ENCODE measurements at places on chromosomes 5 and 9.

DNA sequence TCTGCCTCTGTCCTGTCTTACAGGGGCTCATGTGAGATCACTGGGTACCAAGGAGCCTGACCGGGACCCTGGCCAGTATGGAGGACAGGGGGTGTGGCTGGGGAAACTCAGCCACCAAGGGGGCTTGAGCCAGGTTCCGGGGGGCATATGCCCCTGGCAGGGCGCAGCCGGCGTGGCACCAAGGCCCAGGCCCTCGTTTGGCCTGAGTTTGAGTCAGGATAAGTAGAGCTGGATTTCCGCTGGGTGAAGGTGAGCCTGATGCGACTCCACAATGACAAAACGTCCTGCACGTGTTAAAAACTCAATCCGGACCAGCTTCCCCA, 616 bp upstream of the TSPAN17 start:
- DNase-seq, result no peak

GRCh38 chr5:84393969-84394368, 9.3 kb upstream of the EDIL3 start:
- DNase-seq, result no peak

GRCh38 chr9:88578121-88579049, 43.4 kb downstream of the NXNL2 start:
- peak; percentile 23 for DNase-seq

GRCh38 chr5:128681096-128681495, 143.1 kb upstream of the FBN2 start:
- DNase-seq, result no peak

DNA sequence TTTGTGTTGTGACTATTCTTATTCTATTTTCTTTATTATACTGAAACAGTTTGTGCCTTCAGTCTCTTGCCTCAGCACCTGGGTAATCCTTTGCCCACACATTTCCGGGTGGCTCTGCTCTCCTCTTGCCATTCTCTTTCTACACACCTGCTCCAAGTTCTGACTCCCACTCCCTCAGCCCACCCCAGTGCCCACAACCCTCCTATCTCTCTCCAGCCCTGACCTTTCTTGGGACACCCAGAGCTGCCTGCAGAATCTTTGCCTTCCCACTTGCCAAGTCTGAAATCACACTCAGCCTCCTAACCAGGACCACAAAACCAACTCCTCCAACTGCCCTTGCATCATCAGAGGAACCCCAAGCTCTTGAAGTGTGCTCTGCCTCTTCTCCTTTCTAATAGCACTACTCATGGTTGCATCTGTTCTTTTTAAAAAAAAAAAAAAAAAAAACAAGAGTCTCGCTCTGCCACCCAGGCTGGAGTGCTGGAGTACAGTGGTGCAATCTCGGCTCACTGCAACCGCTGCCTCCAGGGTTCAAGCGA, 4.1 kb downstream of the SWI5 start:
- DNase-seq, result no peak

GRCh38 chr5:156000115-156000514, 326.8 kb upstream of the SGCD start:
- no peak for DNase-seq

DNA sequence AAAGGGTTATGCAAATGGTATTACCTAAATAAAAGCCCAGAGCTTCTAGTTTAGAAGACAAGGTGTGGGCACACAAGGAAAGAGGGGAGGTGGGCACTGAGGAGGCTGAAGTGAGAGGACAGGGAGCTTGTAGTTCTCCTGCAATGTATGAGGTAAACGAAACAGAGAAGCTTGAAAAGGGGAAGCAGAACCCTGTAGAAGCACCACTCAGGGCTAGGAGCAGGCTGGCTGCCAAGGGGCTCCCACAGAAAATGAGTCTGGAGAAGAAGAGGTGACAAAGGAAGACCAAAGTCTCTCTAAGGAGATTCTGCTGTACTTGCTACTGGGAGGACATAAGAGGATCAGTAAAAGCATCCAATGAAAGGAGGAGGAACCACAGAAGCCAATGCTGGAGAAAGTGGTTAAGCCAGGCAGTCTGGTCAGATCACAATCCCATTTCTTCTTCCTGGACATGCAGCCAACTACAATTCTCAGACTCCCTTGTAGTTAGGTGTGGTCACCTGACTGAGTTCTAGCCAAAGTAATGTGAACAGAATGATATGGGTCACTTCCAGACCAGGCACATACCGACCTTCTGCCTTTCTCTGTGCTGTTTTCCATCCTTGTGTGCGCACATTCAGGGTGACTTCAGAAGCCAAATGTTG, 174.5 kb upstream of the MAP3K1 start:
- peak; percentile 53 for DNase-seq

- DNase-seq, result no peak
Measured at GRCh38 chr9:104556830-104557634, 11.9 kb upstream of the OR13C8 start.

DNA sequence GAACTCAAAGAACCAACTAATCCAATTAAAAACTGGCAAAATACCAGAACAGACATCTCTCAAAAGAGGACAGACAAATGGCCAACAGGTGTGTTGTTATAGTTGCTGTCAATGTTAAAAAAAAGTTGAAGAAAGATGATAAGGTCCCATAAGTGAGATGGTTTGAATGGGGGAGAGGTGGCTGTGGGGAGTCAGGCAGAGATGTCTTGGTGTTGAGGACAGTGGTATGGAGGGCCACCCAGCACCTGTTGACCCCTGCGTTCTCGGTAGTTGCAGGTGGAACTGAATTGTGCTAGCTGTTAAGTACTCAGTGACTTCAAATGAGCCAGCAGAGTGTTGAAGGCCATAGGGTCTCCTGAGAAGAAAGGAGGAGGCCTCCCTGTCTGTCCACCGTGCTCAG, 55.9 kb upstream of the PITX1 start:
- no peak for DNase-seq

DNA sequence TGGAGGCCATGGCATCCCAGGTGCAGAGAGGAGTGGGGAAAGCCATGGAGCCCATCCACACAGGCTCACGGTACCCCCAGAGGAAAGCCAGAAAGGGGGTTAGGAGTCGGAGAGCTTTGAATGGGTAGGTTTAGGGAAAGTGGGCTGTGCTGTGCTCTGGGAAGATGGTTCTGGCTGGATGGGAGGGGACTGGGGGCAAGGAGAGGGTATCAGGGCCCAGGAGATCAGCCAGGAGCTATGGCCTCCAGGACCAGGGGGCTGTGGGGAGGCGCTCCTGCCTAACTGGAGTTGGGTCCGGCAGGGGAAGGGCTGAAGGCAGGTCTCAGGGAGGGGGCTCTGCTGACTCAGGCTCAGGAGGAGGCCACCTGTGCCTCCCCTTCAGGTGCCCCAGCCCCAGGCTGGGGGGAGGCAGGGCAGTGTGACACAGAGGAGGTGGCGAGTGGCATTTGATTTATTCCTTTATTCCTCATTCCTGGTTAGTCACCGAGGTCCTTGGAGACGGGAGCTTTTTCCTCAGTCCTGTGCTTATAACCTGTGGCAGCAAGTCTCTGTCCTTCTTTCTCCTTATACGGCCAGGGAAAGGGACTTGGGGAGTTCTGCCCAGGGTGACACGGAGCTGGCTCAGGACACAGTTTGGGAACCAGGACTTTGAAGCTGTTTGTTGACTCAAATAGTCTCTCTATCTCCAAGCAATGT, 60.8 kb downstream of the TSTD2 start:
- DNase-seq, result no peak

- DNase-seq, result no peak
Measured at GRCh38 chr5:169415948-169416347, 115.0 kb upstream of the SLIT3 start.

- no peak for DNase-seq
Measured at GRCh38 chr5:132294728-132295504, 722 bp downstream of the SLC22A4 start.

DNA sequence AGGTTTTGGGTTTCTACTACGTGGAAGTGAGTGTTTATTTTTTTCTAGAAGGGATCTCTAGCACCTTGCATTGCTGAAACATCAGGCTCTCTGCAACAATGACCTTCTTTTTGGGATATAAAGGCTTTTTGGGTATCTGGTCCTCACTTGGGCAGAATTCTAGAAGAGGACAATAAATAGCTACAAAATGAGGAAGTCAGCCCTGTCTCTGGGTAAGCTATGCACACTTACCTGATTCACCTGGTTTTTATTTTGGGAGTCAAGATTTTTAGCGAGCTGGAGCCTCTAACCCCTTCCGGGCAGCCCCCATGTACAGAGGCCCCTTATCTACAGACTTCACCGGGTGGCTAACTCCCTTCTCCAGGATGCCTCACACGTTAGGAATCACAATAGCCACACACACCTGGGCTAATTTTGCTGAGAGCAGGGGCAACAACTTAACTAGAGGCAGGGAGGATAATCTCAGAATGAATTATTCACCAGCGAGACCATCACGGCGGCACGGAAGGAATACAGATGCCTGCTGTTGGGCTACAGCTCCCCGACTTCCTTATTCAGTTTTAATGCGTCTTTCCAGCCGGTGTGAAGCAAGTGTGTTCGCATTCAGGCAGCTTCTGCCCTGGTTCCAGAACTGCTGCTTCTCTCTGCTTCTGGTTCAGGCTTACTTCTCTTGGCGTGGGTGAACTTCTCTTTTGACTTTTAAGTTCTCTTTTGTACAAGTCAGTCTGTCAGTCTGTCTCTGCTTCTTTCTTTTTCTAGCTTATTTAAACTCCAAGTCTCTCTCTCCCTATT, 341.0 kb upstream of the PANK3 start:
- no peak for DNase-seq

DNA sequence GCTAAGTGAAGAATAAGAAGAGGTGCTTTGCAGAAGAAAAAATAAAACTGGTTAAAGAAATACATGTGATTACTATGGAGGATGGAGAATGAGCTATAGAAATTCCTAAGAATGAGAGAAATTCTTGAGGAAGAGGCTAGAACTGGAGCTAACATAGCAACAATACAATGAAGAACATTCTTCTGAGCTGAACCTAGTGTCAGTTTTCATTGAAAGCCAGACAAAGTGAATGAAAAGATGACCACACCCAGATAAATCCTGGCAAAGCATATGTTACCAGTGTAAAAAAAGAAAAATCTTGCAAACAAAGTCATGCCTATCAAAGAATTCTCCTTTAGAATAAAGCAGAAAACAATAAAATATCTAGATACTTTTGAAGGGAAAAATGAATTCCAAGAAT, 39.6 kb downstream of the SGCD start:
- no peak for DNase-seq

GRCh38 chr9:98707166-98708102, 1.3 kb downstream of the GABBR2 start:
- peak; percentile 26 for DNase-seq

DNA sequence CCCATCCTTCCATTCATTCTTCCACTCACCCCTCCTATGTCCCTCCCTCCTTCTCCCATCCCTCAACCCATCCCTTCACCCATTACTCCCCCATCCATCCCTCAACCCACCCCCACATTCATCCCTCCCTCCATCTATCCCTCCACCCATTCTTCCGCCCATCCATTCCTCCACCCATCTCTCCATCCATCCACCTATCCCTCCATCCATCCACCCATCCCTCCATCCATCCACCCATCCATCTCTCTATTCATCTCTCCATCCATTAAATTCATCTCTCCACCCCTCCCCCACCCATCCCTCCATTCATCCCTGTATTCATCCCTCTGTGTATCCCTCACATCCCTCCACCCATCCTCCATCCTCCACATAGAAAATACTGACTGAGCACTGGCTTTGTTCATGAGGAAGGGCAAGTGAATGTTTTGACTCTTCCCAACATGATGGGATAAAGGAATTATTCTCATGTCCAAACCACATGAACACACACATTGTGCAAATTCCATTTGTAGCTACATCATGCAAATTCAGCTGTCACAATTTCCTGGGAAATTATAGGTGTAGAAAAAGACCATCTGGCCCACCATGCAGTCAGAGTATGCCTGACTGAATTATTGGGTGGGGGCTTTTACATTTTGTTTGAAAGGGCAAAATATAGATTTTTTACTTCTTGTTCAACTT, 6.9 kb upstream of the VAV2 start:
- no peak for DNase-seq

DNA sequence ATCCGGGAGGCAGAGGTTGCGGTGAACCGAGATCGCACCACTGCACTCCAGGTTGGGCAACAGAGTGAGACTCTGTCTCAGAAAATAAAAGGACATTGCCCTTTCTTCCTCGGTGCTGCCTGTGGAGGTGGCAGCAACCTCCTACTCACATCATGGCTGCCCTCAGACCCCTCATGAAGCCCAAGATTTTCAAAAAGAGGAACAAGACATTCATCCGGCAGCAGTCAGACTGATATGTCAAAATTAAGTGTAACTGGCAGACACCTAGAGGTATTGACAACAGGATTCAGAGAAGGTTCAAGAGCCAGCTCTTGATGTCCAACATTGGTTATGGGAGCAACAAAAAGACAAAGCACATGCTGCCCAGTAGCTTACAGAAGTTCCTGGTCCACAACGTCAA, 12.6 kb upstream of the PAX5 start:
- no peak for DNase-seq

DNA sequence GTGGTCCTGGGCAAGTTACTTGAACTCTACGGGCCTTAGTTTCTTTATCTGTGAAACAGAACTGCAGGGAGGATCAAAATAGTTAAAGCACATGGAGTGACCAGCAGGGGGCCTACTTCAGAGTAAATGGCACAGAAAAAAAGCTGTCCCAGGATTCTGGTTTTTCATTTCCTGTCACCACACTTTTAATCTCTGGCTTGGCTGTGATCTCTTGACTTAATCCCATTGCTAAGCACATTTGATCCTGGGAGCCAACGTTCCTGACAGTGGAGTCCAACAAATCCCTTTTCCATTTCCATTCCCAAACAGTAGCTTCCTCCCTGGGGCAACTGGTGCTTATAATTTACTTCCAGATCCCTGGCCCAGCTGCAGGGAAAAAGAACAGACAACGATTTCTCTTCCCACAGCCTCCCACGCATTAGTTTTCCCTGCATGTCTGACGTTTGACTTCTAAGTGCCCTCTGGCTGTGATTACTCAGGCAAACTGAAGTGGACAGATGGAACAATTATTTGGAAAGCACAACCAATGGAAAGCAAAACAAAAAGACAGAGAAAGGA, 136.5 kb upstream of the STK32A start:
- DNase-seq, result peak; percentile 93

DNA sequence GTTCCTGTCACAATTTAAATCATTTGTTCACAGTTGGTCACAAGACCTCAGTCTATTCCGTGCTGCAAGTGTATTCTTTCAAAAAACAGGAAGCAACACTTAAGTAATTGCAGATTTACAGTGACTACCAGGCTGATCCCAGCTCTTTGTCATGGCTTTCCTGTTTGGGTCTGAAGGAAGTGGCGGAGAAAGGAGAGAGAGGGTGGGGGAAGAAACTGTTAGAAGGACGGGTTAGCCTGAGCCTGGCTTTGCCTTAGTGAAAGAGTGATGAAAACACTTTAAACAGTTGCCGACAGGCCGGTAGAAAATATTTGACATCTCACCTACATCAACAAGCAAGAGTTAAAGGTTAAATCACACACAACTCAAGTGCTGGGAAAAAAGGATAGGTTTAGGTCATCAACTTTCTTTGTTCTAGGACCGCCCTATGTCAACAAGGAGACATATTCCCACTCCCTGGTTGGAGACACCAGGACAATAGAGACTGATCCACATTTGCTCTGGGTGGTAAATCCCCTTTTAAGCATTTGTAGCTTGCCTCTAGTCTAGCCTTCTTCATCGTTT, 102.2 kb upstream of the DAB2 start:
- DNase-seq, result no peak

- DNase-seq, result no peak
Measured at GRCh38 chr5:72160329-72160728, 53.1 kb downstream of the MAP1B start.

GRCh38 chr5:14383923-14384322, 197.7 kb upstream of the OTULINL start:
- peak; percentile 92 for DNase-seq

All from NCI-H2029 treated with DMSO at 0.1 percent for 48 hours (cell line).